ENCODE measurements at places on chromosomes 6 and 20. TPM values are rescaled to one million over a fixed set of nuclear protein-coding genes. Genes with fewer than 3 reads are reported as not detected.
A peak's percentile ranks its signal among the peaks of the same experiment; 100 is the strongest.

DNA sequence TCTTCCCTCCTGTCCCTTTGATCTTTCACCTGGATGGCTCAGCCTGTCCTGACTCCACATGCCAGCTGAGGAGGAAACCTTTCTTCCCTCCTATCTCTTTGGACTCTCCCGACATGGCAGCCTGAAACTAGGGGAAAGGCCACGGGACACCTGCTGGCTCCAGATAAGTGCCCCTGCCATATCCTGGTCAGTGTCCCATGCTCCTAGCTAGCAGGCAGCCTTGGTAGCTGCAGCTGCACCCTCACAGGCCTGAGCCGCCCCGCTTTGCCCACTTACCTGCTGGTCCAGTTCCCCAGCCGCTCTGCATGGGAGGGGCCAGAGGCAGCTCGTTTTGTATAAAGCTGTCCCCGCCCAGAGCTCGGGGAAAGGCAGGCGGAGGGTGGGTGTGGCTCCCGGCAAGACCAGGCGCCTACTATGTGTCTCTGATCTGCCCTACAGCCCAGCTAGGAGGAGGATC is 7.4 kb upstream of the SLC52A3 start:
- DNase-seq, result no peak
- no peak overlapping the region for H3K4me3 ChIP-seq
- H3K27me3 ChIP-seq, result peaks cover 8% of the 10 kb centered on the region
- H3K27ac ChIP-seq, result no peak overlapping the region
- no peaks in the 10 kb centered on the region for H3K4me1 ChIP-seq

DNA sequence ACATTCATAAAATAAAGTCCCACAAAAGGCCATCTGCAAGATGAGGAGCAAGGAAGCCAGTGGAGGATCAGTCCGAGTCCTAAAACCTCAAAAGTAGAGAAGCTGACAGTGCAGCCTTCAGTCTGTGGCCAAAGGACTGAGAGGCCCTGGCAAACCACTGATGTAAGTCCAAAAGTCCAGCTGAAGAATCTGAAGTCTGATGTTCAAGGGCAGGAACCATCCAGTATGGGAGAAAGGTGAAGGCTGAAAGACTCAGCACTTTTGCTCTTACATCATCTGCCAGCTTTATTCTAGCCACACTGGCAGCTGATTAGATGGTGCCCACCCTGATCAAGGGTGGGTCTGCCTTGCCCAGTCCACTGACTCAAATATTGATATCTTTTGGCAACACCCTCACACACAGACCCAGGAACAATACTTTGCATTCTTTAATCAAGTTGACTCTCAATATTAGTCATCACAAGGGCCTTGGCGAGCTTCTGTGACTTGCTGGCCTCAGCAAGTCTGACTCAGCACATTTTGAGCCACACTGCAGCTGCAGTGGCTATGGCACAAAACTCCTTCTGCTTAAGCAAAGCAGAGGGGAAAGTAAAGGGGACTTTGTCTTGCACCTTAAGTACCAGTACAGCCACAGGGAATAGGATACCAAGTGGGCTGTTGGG is 1370.3 kb upstream of the CITED2 start:
- H3K27me3 ChIP-seq, result no peaks in the 10 kb centered on the region
- H3K27ac ChIP-seq, result no peak overlapping the region
- H3K4me1 ChIP-seq, result no peaks in the 10 kb centered on the region
- no peak overlapping the region for H3K4me3 ChIP-seq

- H3K27me3 ChIP-seq, result no peaks in the 10 kb centered on the region
- no peak overlapping the region for H3K4me3 ChIP-seq
- H3K4me1 ChIP-seq, result no peaks in the 10 kb centered on the region
- H3K27ac ChIP-seq, result no peak overlapping the region
These were observed 439.2 kb downstream of the PKHD1 start for GRCh38 chr6:51648236-51648635.

DNA sequence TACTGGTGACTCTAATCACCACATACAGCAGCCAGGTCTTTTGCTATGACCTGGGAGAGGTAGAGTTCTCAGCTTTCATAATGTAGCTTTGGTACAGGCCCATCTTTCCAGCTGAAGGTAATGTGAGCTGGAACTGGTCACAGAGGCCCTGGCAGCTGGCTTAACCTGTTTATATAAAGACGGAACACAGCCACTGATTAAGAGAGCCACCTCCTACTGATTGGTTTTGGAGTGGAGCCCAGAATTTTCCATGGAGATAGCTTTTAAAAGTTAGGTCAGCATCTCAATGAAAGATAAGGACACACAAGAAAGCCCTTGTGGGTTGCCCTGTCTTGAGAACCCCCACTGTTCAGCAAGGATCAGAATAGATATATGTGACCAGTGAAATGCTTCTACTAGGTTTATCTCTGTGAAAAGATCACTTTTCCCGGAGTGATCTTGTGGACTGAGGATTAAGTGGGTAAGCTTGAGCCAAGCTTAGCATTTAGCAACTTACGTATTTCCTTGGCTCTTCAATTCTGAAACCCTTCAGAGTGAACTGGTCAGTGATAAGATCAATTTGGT is 213.7 kb upstream of the CITED2 start:
- no peak overlapping the region for H3K4me3 ChIP-seq
- H3K27ac ChIP-seq, result peak overlapping the region; percentile 97
- no peaks in the 10 kb centered on the region for H3K27me3 ChIP-seq
- DNase-seq, result peak; percentile 65
- peaks cover 14% of the 10 kb centered on the region for H3K4me1 ChIP-seq
- no peaks in the 10 kb centered on the region for H3K36me3 ChIP-seq

DNA sequence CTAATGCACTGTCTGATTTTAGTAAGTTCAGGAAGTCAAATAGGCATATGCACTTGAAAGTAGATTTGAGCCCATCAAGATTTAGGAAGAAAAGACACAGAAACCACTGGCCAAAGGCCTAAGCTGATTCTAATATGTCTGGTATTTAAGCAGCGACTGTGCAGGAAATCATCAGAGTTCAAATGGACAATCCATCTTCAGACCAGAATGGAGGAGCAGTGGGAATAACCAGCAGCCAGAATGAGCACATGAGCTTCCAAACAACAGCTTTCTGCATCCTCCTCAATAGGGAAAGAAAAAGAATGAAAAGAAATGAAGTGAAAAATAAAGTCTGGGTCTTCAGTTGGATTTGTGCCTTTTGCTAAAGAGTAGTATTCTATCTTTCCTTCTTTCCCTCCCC is 50.6 kb downstream of the SOD2 start:
- no peaks in the 10 kb centered on the region for H3K27me3 ChIP-seq
- no peak overlapping the region for H3K4me3 ChIP-seq
- H3K36me3 ChIP-seq, result no peaks in the 10 kb centered on the region

The DNAH8 gene
- under 0.01 TPM for total RNA-seq

The ARFRP1 gene
- 25.3 TPM for total RNA-seq

The PTGIS gene
- 1.6 TPM for total RNA-seq
